KG1 (cell line): ENCODE measurements at places on chromosomes 5 and 9.

- no peak for DNase-seq
Measured at GRCh38 chr5:148785223-148785622, 41.2 kb upstream of the ADRB2 start.

GRCh38 chr5:7717691-7718090 lies 133.2 kb downstream of the CFAP90 start:
- no peak for DNase-seq

GRCh38 chr5:33490071-33490665 lies 49.4 kb downstream of the TARS1 start:
- DNase-seq = no peak

DNA sequence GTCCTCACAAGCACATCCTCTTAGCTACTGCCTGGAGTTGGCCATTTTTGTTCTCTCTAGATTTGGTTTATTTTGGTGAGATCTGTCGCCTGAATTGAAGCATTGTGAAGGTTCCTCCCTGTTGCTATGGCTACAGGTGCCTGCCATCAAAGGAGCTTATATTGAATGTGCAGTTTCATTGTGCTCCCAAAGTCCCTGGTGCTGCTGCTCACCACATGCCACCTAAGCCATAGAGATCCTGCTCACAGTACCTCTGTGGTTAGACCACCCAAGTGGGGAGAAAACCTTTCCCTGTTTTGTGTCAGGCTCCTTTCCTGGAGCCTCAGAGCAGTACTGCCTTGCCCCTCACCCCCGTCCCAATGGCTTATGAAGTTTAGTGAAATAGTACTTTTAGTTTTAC lies 383.4 kb downstream of the TMEM38B start:
- DNase-seq = no peak

DNA sequence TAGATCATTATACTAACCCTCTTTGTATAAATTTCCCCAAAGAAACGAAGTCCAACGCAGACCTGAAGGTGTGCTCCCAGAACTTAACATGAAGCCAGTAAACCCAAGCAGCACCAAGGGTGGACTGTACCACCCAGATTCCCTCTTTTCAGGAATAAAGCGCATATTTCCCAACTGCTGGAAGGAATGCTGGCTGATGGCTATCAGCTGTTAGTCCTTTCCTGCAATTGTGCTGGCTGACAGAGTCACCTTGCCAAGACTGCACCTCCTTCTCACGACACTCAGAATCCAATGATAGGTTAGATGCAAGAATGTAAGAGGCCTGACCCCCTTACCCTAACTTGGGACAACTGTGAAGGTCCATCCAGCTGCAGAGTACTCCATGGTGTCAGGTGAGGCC lies 93.9 kb downstream of the MAPKAP1 start:
- no peak for DNase-seq

- DNase-seq = no peak
Measured at GRCh38 chr5:169393907-169394306, 93.0 kb upstream of the SLIT3 start.

- DNase-seq = no peak
Measured at GRCh38 chr5:3343911-3344310, 251.7 kb upstream of the IRX1 start.

DNA sequence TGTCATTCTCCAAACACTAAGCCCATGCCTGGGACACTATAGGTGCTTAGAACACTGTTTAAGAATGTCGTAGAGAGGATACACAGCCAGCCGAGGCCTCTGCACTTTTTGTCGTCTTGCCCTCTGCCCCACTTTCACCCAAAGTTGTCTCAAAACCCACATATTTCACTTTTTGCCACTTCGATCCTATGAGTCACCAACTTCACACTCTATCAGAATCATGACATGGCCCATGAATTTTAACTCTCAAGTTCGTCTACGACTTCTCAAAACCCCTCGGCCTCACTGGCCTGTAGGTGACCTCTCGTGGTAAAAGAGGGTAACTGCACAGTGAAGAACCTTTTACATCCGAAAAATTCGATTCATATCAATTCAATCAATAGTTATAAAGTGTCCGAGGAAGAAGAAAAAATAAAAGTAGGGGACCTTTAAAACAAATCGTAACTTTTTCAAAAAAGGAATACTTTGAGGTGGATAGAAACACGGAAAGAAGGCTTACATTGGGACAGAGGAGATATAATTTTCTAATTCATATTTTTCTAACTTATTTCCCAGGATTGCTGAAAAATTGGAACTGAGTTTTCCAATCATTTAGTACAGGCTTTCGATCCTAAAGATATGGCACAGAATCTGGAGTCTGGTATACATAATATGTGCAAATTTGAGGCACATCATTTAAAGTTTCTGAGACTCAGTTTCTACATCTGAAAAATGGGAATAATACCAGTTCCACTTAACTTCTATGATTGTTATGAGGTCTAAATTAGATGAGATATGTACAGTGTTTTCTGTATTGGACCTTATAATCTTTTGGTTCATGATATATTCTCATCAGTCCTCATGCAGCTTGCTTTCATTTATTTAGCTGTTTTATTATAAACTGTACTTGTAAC lies 122.6 kb downstream of the APBA1 start:
- no peak for DNase-seq

DNA sequence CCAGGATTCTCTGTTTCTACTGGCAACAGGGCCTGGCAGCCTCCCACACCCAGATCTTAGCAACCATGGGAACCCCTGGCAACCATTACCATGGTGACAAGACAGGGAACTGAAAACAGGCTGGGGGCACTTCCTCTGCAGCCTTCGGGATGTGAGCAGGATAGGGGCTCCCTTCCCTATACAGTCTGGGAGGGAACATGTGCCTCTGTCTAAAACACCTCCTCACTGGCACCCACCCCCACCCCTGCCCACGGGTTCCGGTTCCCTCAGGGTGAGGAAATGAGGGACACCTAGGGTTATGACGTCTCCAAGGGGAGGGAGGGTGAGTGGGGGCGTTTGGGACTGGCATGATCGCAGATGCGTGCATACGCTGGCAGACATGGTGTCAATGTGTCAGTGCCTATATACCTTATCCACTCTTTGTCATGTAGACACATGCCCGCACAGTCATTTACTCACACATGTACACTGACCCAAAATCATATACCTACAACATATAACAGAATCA lies 3.0 kb upstream of the DNAJB5 start:
- DNase-seq = no peak

- peak; percentile 82 for DNase-seq
Measured at GRCh38 chr9:34123682-34124081, 2.8 kb downstream of the DCAF12 start.

DNA sequence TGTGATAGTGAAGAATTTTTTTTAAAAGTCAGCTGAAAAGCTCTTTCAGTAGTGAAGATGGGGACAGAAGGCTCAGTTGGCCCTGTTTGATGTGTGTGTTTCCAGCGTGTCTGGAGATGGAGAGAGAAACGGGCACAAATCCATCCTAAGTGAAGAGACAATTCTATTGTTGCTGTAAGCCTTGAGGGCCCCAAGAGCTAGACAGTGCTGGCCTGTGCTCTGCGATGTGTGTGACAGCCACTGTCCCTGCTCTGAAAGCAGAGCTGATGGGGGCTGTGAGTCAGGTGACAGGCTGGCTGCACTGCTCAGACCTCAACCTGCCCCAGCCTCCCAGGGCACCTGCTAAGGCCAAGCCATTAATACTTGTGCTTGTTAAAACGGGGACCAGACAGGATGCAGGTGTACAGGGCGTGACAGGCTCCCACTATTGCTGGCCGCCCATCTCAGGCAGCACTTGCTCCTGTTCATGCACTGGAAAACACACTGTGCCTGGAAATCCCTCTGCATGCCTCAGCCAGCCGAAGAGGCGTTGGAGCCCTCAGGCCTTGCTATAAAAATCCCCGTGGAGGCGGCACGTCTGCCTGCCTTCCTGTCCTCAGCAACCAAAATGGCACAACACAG lies 44.6 kb upstream of the SEMA4D start:
- no peak for DNase-seq

DNA sequence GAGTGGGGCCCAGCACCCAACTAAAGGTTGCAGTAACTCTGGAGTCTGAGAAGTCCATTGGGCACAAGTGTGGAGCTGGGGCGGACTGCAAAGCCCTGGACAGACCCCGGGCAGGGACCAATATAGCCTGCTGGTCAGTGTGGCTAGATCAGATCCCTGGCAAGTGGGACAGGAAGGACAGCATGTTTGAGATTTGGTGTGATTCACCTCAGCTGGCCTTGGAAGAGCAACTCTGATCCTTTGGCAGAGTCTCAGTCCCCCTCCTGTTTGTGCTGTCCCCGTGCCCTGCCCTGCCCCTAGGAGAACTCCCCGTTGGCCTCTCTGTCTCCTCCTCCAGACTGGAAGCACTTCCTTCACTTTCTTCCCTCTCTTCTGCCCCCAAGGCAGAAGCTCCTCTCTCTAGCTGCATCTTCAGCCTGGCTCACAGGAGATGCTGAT lies 255.3 kb downstream of the FSTL4 start:
- DNase-seq = no peak

GRCh38 chr5:95471942-95472341 lies 80.8 kb downstream of the FAM81B start:
- DNase-seq = no peak

DNA sequence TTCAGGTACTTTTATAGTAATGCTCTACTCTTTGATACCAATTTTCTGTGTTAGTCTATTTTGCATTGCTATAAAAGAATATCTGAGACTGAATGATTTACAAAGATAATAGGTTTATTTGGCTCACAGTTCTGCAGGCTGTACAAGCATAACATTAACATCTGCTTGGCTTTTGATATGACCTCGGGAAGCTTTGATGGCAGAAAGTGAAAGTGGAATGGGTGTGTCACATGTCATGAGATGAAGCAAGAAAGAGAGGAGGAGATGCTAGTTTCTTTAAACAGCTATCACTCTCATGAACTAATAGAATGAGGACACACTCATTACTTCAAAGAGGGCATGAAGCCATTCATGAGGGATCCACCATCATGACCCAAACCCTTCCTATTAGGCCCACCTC lies 270.9 kb upstream of the IL12B start:
- no peak for DNase-seq

GRCh38 chr9:14748373-14748772 lies 25.8 kb upstream of the CER1 start:
- DNase-seq = no peak

GRCh38 chr5:34022121-34022705 lies 14.4 kb upstream of the AMACR start:
- DNase-seq = no peak

- DNase-seq = no peak
Measured at GRCh38 chr5:163695830-163696578, 190.6 kb downstream of the MAT2B start.

GRCh38 chr5:88854769-88855168 lies 28.2 kb downstream of the MEF2C start:
- no peak for DNase-seq

DNA sequence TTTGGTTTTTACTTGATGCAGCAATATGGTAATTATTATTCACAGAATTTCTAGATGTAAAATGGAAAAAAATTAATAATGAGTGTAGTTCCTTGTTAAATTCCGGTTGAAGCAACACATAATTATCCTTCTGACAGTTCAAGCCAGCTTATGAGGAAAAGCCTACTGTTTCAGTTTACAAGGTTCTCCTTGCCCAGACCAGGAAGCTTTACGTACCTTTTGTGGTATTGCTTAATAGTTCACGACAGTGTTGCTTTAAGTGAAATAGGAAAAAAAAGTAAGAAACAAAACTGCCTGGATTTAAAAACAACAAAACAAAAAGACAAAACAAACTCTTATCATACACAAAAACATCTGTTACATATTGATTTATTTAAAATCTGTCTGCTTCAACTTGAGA lies 547.3 kb upstream of the C9orf72 start:
- DNase-seq = no peak

- no peak for DNase-seq
Measured at GRCh38 chr9:129323376-129323998, 145.4 kb upstream of the IER5L start.

DNA sequence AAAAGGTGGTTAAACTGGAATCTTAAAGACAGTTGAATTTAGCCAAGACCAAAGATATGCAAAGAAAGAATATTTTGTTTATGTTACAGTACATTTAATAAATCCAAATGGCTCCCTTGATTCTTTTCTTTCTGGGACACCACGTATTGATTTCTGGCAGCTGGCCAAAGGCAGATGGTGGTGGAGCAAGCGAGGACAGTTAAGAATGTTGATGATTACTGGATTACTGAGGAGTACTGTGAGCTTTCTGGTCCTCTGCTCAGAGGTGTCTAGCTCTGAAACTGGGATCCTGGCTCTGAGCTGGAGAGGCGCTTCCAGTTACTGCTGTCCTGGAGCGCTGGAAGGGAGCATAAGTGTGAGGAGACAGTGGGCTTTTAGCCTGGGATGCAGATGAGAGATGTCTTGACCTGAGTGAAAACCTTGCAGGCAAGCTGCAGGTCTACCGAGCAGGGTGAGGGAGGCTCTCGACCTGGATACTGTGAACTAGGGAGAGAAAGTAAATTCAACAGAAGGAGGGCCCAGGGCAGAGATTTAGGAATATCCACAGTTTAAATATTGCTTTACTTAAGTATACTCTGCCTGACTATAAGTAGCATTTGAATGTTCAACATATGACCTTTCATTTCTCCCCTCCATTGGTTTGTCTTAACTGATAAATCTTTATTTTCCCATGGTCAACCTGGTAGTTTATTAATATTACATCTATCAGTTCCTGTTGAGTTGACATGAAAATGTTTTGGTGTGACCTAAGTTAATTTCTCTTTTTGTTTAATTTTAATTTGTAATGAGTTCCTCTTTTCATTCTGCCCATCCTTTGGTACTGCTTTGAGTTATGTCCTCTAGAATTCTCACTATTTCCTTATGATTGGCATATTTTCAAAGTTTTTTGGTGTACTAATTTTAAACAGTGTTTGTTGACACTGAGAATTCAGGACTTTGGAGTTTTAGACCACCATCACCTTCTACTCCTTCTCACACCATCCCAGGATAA lies 3.7 kb downstream of the SYK start:
- no peak for DNase-seq

DNA sequence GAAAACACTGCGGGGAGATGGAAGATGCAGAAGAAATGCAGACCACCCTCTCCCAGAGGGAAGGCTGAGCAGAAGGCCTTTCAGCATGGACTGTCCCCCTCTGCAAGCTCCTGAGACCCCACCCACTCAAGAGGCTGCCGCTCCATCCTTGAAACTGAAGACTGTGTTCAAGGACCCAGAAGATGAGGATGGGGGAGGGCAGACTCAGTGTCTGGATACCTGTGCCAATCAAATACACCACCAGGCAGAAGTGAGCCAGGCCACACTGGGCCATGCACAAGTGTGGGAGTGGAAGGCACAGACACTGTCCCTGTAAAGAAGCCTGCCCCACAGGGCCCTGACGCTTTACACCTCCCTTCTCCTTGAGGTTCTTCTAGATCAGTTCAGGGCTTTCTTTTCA lies 40.0 kb upstream of the IPPK start:
- no peak for DNase-seq

GRCh38 chr5:176862330-176862995 lies 36.7 kb downstream of the HK3 start:
- DNase-seq = no peak

- DNase-seq = no peak
Measured at GRCh38 chr5:173318881-173319620, 9.2 kb downstream of the STC2 start.

DNA sequence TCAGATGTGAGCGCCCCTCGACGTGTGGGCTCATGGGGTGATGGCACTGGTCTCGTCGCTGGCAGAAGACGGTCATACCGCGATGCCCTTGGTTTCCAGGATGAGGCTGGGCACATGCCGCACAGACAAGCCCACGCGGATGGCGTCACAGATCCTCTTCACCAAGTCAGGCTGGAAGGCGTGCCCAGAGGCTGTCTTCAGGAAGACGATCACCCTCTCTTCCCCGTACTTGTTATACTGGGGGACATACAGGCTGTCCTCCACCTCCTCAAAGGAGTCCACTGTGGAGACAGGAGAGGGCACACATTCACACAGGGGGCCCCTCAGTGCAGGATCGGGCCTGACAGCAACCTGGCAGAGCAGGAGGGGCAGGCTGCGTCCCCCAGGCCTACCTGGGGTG lies 41.9 kb upstream of the ZNF354A start:
- no peak for DNase-seq
